Psoas muscle (tissue), 8 donors: ENCODE measurements at places on chromosomes 1 and 21.

DNA sequence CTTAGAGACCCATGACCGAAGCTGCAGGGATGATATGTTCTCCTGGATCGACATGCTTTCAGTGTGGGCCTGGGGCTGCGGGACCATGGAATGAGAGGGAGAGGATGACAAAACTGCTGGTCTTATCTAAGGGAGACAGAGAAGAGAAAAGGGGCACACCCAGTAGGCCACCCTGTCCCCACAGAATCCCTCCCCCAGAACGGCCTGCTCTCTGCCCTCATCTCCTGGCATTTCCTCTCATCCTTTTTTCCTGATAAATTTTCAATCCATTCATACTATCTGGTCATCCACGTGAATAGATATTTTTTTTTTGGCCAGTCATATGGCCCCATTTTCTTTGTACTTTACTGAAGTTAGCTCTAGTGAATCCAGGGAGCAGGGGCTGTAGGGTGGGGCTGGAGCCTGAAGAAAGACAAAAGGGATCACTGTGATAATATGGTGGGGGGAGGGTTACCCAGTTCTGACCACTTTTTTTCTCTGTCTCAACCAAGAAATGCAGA, at the start of gene PKLR:
Gene PKLR (minus strand): TSS at position 97 of the 500 bp plus-strand sequence. CDS start 43 bp downstream, at position 54.
- H3K4me3 ChIP-seq = no peak within 1 kb of the TSS
- DNase-seq = no peak
- no peaks in the 10 kb centered on the region for H3K27me3 ChIP-seq

DNA sequence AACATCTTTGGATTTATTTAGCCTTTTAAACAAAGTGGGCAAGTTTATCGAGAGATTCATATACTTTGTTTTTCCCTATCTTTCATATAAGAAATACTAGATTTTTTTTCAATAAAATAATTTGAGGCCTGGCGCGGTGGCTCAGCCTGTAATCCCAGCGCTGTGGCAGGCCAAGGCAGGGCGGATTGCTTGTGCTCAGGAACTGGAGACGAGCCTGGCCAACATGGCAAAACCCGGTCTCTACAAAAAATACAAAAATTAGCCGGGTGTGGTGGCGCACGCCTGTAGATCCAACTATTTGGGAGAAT, 1.6 kb upstream of the CDC14A start:
- H3K4me3 ChIP-seq = peak overlapping the region; percentile 95
- H3K27me3 ChIP-seq = no peaks in the 10 kb centered on the region
- peaks cover under 1% of the 10 kb centered on the region for H3K36me3 ChIP-seq
- peak overlapping the region; percentile 94 for H3K27ac ChIP-seq
- peaks cover 18% of the 10 kb centered on the region for H3K4me1 ChIP-seq
- DNase-seq = no peak

DNA sequence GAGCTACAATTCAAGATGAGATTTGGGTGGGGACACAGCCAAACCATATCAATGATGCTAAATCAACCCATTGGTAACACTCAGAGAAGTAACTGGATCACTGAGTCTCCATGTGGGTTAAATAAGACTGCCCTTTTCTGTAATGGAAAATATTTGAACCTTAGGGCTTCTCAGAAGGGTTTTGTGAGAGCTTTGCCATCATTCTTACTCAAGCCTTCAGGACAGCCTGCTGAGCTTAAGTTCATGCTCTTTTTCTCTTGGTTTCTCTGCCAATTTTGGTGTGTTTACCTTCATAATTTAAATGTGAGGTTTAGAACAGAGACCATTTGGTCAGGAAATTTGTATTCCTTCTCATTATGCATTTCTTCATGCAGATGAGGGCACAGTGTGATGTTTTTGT, 74.7 kb downstream of the DISC1 start:
- H3K4me1 ChIP-seq = no peaks in the 10 kb centered on the region
- H3K27ac ChIP-seq = no peak overlapping the region
- DNase-seq = no peak
- no peaks in the 10 kb centered on the region for H3K36me3 ChIP-seq
- H3K4me3 ChIP-seq = no peak overlapping the region

- H3K4me1 ChIP-seq = peaks cover 2% of the 10 kb centered on the region
- H3K4me3 ChIP-seq = no peak overlapping the region
- H3K27me3 ChIP-seq = no peaks in the 10 kb centered on the region
- H3K36me3 ChIP-seq = no peaks in the 10 kb centered on the region
Measured at GRCh38 chr1:22044690-22045420, 7.7 kb upstream of the CDC42 start.

GRCh38 chr1:54543729-54544496, 4.1 kb upstream of the ACOT11 start:
- H3K36me3 ChIP-seq = no peaks in the 10 kb centered on the region
- DNase-seq = no peak
- H3K4me1 ChIP-seq = peaks cover 32% of the 10 kb centered on the region
- no peak overlapping the region for H3K27ac ChIP-seq
- no peak overlapping the region for H3K4me3 ChIP-seq
- no peaks in the 10 kb centered on the region for H3K27me3 ChIP-seq

DNA sequence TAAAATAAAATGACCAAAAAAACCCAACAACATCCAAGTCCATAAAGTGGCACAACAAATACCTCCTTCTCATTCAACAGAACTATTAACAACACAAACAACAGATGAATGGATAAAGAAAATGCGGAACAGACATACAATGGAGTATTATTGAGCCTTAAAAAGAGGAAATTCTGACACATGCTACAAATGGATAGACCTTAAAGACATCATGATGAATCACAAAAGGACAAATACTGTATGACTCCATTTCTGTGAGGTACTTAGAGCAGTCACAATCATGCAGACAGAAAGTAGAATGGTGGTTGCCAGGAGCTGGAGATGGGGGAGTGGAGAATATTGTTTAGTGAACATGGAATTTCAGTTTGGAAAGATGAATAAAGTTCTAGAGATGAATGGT, 42.6 kb downstream of the EYA3 start:
- H3K36me3 ChIP-seq = no peaks in the 10 kb centered on the region
- no peak overlapping the region for H3K27ac ChIP-seq
- H3K27me3 ChIP-seq = no peaks in the 10 kb centered on the region
- no peak for DNase-seq
- no peaks in the 10 kb centered on the region for H3K4me1 ChIP-seq

- no peaks in the 10 kb centered on the region for H3K4me1 ChIP-seq
- no peak overlapping the region for H3K4me3 ChIP-seq
- no peak for DNase-seq
- H3K27me3 ChIP-seq = no peaks in the 10 kb centered on the region
- H3K36me3 ChIP-seq = no peaks in the 10 kb centered on the region
- no peak overlapping the region for H3K27ac ChIP-seq
Measured at GRCh38 chr21:42147386-42148020, 71.4 kb upstream of the ABCG1 start.

DNA sequence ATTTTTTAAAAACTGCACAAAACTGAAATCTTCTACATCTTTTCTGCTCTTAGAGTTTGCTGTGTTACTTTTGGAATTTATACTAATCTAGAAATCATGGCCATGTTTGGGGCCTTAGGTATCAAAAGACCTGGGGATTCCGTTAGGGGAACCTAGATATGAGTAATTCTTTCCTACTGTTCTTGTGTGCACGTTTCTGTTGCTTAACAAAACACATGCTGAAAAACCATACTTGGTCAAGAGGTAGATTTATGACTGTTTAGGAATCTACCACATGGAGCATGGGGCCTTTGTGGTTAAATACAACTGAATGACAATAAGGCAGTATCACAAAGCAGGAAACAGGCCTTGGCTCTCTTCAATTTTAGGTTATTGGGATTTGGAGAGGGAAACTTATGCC, 291.9 kb upstream of the USP25 start:
- no peak overlapping the region for H3K27ac ChIP-seq
- H3K36me3 ChIP-seq = no peaks in the 10 kb centered on the region
- no peak overlapping the region for H3K4me3 ChIP-seq
- H3K27me3 ChIP-seq = no peaks in the 10 kb centered on the region

GRCh38 chr1:92922356-92923035, 38.8 kb downstream of the DIPK1A start:
- peak overlapping the region; percentile 42 for H3K4me3 ChIP-seq
- H3K27ac ChIP-seq = peak overlapping the region; percentile 30
- peaks cover 12% of the 10 kb centered on the region for H3K4me1 ChIP-seq
- no peaks in the 10 kb centered on the region for H3K27me3 ChIP-seq
- H3K36me3 ChIP-seq = no peaks in the 10 kb centered on the region

DNA sequence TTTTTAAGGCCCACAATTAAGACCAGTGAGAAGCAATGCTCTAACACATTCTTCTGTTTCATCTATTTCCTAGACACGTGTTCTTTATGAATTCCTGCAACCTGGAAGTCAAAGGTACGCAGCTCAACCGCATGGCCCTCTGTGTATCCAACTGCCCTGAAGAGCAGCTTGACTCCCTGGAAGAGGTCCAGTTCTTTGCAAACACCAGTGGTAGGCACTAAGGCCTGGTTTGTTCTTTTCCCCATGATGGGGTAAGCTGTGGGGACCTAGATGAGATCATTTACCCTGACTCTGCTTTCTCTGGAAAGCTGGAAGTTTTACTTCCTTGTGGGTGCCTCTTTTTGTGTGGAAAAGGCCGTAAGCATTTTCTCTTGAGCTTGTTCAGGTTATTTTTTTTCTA, 7.3 kb downstream of the SLC44A3 start:
- peaks cover 9% of the 10 kb centered on the region for H3K27me3 ChIP-seq
- no peaks in the 10 kb centered on the region for H3K4me1 ChIP-seq
- no peak overlapping the region for H3K4me3 ChIP-seq

- no peaks in the 10 kb centered on the region for H3K36me3 ChIP-seq
- H3K4me1 ChIP-seq = no peaks in the 10 kb centered on the region
- H3K4me3 ChIP-seq = no peak overlapping the region
- DNase-seq = no peak
Measured at GRCh38 chr21:27047658-27048314, 80.9 kb upstream of the ADAMTS5 start.

DNA sequence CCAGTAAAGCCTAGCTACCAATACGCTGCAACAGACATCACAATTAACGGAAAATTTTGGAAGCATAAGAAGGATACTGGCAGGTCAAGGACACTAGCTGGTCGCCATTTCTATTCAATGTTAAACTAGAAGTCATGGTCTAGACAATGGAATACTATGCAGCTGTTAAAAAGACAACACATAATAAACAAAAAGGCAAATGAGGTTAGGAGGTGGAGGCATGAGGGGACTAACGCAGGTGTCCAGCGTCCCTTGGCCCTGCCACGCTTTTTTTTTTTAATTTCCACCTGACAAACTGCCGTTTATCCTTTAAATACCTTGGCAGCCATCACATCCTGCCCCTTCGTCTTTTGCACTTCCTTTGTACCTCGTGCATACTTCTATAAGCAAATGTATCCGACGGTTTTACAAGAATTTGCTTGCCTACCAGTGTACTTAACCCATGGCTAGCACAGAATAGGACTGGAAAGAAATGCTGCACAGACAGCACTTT, 698 bp upstream of the SLC22A15 start:
- peak overlapping the region; percentile 64 for H3K4me3 ChIP-seq
- no peak for DNase-seq
- no peaks in the 10 kb centered on the region for H3K4me1 ChIP-seq
- H3K27me3 ChIP-seq = peaks cover 18% of the 10 kb centered on the region
- no peak overlapping the region for H3K27ac ChIP-seq

GRCh38 chr1:204829133-204829825, 41.4 kb upstream of the NFASC start:
- H3K4me1 ChIP-seq = no peaks in the 10 kb centered on the region
- no peak for DNase-seq
- peak overlapping the region; percentile 51 for H3K4me3 ChIP-seq
- no peak overlapping the region for H3K27ac ChIP-seq
- H3K27me3 ChIP-seq = peaks cover 2% of the 10 kb centered on the region
- H3K36me3 ChIP-seq = no peaks in the 10 kb centered on the region

DNA sequence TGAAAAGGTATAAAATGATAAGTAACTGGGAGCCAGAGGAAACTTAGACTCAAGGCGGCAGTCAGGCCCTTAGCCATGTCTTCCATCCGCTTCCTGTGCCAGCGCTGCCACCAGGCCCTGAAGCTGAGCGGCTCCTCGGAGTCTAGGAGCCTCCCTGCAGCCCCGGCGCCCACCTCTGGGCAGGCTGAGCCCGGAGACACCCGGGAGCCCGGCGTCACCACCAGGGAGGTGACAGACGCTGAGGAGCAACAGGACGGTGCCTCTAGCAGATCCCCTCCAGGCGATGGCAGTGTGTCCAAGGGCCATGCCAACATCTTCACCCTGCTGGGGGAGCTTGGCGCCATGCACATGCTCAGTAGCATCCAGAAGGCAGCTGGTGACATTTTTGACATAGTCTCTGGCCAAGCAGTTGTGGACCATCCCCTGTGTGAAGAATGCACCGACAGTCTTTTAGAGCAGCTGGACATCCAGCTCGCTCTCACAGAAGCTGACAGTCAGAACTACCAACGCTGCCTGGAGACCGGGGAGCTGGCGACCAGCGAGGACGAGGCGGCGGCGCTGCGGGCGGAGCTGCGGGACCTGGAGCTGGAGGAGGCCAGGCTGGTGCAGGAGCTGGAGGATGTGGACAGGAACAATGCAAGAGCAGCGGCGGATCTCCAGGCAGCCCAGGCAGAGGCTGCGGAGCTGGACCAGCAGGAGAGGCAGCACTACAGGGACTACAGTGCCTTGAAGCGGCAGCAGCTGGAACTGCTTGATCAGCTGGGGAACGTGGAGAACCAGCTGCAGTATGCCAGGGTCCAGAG, at the start of gene BECN2:
Gene BECN2 (plus strand): TSS at position 76 of the 803 bp plus-strand sequence. CDS start 0 bp downstream, at position 76.
- no peaks in the 10 kb centered on the region for H3K4me1 ChIP-seq
- H3K36me3 ChIP-seq = no peaks in the 10 kb centered on the region
- H3K27ac ChIP-seq = no peak within 1 kb of the TSS
- H3K4me3 ChIP-seq = no peak within 1 kb of the TSS
- no peaks in the 10 kb centered on the region for H3K27me3 ChIP-seq
